ENCODE measurements at places on chromosomes 4 and X.
A peak's percentile ranks its signal among the peaks of the same experiment; 100 is the strongest.

GRCh38 chrX:11867610-11868345 lies 109.7 kb downstream of the MSL3 start:
- no peak for DNase-seq

- peak; percentile 90 for DNase-seq
These were observed at the start of gene WDR17 for GRCh38 chr4:176065435-176066291. Gene WDR17 (plus strand): TSS chr4:176065841. CDS start chr4:176111581, 45,740 bp downstream.

DNA sequence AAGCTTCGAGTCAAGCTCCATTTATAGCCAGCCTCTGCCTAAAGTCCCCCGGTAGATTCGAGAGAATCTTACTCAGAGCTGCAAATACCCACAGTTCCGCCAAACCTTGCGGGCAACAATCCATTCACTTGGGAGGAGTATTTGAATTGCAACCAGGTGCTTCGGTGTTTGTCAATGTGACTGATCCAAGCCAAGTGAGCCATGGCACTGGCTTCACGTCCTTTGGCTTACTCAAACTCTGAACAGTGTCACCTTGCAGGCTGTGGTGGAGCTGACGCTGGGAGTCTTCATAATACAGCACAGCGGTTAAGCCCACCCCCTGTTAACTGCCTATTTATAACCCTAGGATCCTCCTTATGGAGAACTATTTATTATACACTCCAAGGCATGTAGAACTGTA lies 11.2 kb downstream of the CD40LG start:
- no peak for DNase-seq

- DNase-seq: no peak
These were observed 247.2 kb upstream of the EPHA5 start for GRCh38 chr4:65917486-65917885.

DNA sequence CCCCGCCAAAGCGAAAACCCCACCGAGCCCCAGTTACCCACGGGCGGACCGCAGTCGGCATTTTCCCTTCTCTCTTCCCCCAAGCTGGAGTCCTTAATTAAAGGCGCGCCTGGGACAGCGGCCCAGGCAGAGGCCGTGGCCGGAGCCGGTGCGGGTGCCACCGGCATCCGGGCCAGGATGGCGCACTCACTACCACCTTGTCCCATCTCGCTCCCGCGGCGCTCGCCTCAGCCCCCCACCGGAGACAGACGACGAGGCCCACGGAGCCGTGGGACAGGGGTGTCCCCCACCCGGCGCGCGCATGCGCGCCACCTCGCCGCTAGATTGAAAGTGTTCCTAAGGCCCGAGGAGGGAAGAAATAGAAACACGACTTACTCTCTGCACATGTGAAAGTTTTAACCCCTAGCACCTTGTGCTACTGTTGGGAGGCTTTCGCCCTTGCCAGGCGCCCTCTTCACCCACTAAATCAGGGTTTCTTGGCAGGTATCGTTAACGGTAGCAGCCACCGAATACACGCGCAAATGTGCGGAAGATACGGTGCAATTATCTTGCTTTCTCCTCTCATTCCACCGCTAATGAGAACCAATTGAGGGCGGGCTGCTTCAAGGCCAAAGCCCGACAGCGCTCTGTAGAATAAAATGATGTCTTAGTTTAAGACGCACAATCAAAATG lies 64.3 kb upstream of the CCDC160 start:
- DNase-seq: peak; percentile 48

- DNase-seq: no peak
These were observed 19.0 kb downstream of the GAB1 start for GRCh38 chr4:143355540-143356217.

GRCh38 chr4:8534129-8534528 lies 46.1 kb upstream of the GPR78 start:
- no peak for DNase-seq
